ENCODE measurements at places on chromosomes 16 and 17.

DNA sequence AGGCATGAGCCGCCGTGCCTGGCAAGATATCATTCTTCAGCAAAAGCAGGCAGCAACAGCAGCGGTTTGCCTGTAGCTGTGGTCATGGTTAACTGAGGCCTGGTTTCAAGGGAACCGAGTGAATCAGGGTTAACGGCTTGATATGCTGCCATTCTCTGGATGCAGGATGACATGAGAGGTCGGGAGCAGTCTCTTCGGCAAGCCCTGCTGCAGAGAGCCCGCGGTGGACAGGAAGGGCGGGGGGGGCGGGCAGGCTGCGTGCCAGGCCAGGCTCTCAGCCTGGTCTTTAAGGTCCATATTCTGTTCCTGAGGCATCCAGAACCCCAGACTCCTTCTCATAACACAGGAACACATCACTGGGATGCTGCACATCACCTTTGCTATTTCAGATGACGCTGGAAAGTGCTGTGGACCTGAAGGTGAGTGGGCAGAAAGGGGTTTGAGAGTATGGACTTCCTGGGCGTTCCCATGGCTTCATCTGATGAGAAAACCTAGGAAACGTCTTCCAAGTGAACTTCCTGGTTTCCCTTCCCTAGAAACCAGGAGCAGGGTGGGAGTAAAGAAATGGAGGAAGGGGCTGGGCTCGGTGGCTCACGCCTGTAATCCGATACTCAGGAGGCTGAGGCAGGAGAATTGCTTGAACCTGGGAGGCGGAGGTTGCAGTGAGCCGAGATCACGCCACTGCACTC is 165.6 kb upstream of the RPH3AL start:
- peaks cover 4% of the 10 kb centered on the region for H3K36me3 ChIP-seq
- H3K4me3 ChIP-seq = no peak overlapping the region
- no peaks in the 10 kb centered on the region for H3K27me3 ChIP-seq
- H3K27ac ChIP-seq = no peak overlapping the region
- no peaks in the 10 kb centered on the region for H3K4me1 ChIP-seq
- no peak for DNase-seq

DNA sequence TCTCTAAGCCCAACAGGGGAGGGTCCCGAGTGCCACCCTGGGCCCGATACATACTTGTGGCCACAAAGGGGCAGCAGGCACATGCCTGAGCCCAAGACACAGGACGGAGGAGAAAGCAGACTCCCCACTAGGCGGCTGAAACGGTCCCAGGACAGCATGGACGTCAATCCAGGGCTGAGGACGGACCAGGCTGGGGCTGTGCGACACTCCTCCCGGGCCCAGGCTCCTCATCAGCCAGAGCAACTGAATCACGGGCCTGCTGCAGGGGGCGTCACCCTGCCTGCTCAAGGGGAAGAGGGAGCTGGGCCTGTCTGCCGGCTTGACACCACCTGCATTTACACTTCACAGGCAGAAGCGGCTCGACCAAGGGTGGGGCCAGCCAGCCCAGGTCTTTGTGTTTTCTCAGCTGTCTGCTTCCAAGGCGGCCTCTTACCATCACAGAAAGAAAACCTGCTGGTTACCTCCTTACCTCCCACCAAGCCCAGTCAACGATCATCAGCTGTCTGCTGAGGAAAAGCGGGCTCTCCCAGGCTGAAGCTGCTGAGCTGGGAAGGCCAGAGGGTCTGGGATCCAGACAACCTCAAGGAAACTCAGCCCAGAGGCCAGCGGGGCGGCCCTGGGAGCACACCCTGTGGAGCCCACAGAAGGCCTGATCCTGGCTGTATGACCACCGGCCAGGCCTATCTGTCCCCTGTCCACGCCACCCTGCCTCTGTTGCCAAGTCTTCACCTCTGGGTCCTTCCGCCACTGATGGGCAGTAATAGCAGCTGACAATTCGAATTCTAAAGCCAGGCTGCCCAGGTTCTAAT is 26.4 kb downstream of the KIFC3 start:
- H3K4me1 ChIP-seq = peaks cover 5% of the 10 kb centered on the region
- no peak for DNase-seq
- no peak overlapping the region for H3K27ac ChIP-seq
- no peaks in the 10 kb centered on the region for H3K27me3 ChIP-seq

GRCh38 chr16:72072514-72073342 is 9.7 kb downstream of the HPR start:
- no peak overlapping the region for H3K4me3 ChIP-seq
- no peak for DNase-seq
- no peaks in the 10 kb centered on the region for H3K4me1 ChIP-seq
- H3K36me3 ChIP-seq = no peaks in the 10 kb centered on the region
- H3K27me3 ChIP-seq = no peaks in the 10 kb centered on the region

DNA sequence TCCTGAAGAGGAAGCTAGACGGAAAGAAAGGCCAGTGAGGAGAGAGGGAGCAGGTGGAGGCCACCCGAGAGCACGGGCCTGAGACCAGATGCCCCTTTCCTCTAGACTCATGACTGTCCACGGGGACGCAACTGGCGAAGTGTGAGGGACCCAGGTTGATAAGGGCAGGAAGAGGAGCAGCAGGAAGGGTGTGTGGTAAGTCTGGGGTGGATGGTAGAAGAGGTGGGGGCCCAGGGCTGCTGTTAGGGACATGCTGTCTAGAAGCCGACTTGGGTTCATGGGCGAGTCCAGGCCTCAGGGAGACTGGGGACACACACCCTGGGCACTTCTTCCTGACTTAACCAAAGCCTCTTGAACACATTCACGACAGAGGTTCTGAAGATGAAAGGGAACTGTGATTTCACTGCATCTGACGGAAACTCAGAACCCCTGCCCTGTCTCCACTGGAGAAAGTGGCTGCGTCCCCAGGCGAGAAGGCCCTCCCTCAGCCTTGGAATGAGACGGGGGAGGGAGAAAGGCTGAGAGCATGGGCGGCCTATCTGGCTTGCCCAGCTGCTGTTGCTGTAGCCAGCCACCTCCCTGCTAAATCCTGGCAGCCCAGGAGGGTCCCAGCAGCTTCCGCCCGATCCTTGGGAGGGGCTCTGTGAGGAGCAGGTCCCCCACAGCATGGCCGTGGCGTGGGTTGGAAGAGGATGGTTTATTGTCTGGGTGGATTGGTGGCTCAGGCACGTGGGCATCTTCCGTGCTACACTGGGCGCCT is 6.0 kb downstream of the HIC1 start:
- H3K4me3 ChIP-seq = no peak overlapping the region
- H3K27ac ChIP-seq = peak overlapping the region; percentile 61
- H3K4me1 ChIP-seq = peaks cover 17% of the 10 kb centered on the region
- H3K36me3 ChIP-seq = peaks cover 12% of the 10 kb centered on the region
- DNase-seq = no peak
- peaks cover 5% of the 10 kb centered on the region for H3K27me3 ChIP-seq

- peak overlapping the region; percentile 30 for H3K27ac ChIP-seq
- H3K36me3 ChIP-seq = peaks cover 18% of the 10 kb centered on the region
- H3K4me1 ChIP-seq = peaks cover 73% of the 10 kb centered on the region
These were observed 5.6 kb downstream of the USP22 start for GRCh38 chr17:21037117-21037803.

DNA sequence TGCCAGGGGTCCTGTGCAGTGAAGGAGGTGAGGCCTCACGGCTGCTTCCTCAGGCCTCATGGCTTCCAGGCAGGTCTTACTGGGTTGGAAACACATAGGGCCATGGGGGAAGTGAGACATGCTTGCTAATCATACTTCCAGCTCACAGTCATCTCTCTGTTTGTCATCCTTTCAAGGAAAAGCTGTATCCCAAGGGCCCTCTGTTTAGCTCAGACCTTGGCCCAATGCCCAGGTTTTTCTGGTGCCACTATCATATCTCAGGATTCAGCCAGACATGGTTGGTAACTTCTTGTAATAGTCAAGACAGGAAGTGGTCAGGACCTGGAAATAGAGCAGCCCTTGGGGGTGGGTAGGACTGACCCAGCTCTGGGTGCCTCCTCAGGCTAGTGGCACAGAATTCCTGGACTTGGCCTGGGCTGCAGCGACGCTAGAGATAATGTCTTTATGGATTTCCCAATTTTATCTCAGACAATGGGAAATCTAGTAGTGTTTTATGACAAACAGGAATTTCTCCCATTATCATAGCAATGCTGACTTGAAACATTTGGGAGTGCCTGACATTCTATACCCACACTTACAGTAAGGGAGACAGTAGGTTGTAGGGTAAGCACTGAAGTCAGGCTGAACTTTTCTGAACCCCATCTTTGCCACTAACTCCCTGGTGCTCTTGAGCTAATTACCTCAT is 13.5 kb upstream of the ITGB3 start:
- DNase-seq = no peak
- no peak overlapping the region for H3K27ac ChIP-seq
- peaks cover 12% of the 10 kb centered on the region for H3K4me1 ChIP-seq
- H3K4me3 ChIP-seq = no peak overlapping the region

- H3K4me3 ChIP-seq = no peak overlapping the region
- peaks cover 13% of the 10 kb centered on the region for H3K4me1 ChIP-seq
- H3K36me3 ChIP-seq = peaks cover 5% of the 10 kb centered on the region
- H3K27ac ChIP-seq = no peak overlapping the region
These were observed 18.7 kb downstream of the DUS2 start for GRCh38 chr16:68041783-68042182.

- no peak overlapping the region for H3K4me3 ChIP-seq
- DNase-seq = no peak
- no peak overlapping the region for H3K27ac ChIP-seq
- H3K27me3 ChIP-seq = peaks cover 17% of the 10 kb centered on the region
- H3K4me1 ChIP-seq = peaks cover 15% of the 10 kb centered on the region
- no peaks in the 10 kb centered on the region for H3K36me3 ChIP-seq
These were observed 113.9 kb upstream of the MAF start for GRCh38 chr16:79714440-79714839.

GRCh38 chr17:38418693-38419507 is 9.4 kb upstream of the ARHGAP23 start:
- peaks cover 58% of the 10 kb centered on the region for H3K27me3 ChIP-seq
- DNase-seq = no peak
- peaks cover 33% of the 10 kb centered on the region for H3K4me1 ChIP-seq

GRCh38 chr17:2736956-2737355 is 12.5 kb downstream of the CCDC92B start:
- no peak overlapping the region for H3K27ac ChIP-seq
- H3K4me3 ChIP-seq = no peak overlapping the region
- H3K4me1 ChIP-seq = no peaks in the 10 kb centered on the region

DNA sequence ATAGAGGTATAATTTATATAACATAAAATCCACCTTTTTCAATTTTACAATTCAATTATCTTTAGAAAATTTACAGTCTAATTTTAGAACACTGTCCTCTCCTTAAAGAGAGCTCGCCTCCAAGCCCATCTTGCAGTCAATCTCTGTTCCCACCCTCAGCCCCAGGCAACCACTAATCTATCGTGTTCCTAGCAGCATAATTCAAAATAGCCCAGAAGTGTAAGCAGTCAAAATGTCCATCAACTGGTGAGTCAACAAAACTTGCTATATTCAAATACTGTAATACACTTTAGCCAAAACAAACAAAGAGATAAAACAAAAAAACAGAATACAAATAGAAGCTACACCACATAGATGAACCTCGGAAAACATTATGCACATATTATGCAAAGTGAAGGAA is 1006.8 kb upstream of the EEF2KMT start:
- no peak for DNase-seq
- no peak overlapping the region for H3K27ac ChIP-seq
- H3K36me3 ChIP-seq = no peaks in the 10 kb centered on the region
- no peak overlapping the region for H3K4me3 ChIP-seq
- no peaks in the 10 kb centered on the region for H3K27me3 ChIP-seq

DNA sequence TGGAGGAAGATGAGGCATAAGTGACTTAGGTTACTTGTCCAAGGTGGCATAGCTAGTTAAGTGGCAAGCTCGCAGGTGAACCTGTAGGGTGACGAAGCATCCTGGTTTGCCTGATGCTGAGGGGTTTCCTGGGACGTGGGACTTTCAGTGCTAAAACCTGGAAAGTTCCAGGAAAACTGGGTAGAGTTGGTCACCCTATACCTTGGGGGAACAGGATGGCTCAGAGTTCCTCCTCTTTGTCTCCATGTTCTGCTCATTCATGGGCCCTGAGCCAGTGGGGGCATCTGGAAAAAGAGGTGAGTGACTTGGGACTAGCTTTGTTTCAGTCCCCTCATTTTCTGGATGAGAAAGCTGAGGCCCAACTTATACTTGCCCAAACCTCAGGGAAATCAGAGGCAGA is 268.0 kb upstream of the N4BP1 start:
- no peak overlapping the region for H3K27ac ChIP-seq
- no peak overlapping the region for H3K4me3 ChIP-seq
- no peaks in the 10 kb centered on the region for H3K4me1 ChIP-seq
- H3K36me3 ChIP-seq = no peaks in the 10 kb centered on the region
- no peaks in the 10 kb centered on the region for H3K27me3 ChIP-seq

DNA sequence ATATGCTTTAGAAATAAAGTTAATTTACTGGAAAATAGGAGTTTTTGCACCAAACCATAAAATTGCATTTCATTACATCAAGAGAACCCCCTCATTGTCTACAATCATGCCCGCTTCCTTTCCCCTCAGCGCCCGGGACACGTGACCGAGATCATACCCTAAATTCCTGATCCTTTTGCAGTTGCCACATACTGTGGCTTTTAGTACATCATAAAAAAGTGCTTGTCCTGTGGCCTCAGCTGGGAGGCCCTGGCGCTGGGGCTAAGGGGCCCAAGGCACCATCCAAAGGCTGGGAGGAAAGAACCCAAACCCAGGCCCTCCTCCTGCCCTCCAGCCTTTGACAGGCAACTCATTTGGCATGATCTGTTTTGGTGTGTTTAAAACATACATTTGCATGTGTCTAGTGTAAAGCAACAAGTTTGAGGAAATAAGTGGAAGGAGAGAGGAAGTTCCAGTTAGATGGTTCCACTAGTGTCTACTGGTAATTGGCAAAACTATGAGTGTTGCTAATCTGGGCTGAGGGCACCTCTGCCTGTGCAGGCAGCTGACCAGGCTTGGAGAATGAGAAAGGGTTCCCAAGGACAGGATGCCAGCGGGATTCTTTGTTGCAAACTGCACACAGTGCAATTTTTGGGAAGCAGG is 6.0 kb downstream of the CDK5R1 start:
- H3K36me3 ChIP-seq = peaks cover 28% of the 10 kb centered on the region
- peaks cover 70% of the 10 kb centered on the region for H3K4me1 ChIP-seq
- H3K27me3 ChIP-seq = no peaks in the 10 kb centered on the region
- DNase-seq = no peak

DNA sequence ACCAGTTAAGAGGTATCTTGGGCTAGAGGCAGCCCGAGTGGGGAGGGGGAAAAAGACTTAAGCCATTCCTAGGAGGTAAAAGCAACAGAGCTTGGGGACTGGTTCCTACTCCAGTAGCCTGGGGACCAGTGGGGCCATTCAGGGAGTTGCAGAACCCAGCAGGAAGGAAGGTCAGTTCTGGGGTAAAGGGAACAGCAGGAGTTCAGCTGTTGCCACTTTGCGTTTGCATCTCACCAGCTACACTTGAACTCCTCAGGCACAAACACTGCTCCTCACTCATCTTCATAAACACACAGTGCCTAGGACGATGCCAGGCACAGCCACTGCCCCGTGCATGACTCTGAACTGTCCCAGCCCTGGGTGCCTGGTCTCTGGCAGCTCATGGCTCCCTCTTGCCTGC is 4.0 kb downstream of the HAP1 start:
- H3K36me3 ChIP-seq = no peaks in the 10 kb centered on the region
- no peak overlapping the region for H3K4me3 ChIP-seq
- DNase-seq = no peak
- peaks cover 12% of the 10 kb centered on the region for H3K4me1 ChIP-seq
- H3K27ac ChIP-seq = no peak overlapping the region
- peaks cover 50% of the 10 kb centered on the region for H3K27me3 ChIP-seq
